ENCODE measurements at places on chromosomes 2 and 18.

DNA sequence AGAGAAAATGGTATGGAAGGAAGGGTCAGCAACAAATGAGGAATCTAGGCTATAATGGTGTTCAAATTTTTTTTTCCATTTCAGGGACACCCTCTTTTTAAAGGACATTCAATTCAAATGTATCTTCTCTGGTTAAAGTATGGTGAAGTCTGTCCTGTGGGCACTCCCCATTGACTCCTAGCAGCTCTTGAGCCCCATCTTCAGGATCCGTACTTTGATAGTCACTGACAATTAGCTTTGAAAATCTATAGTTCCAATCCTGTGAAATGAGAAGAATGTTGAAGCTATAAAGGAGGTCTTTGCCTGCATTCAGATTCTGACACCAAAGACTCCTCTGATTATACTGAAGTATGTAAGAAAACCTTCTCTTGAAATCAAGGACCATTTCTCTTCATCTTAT is 43.3 kb downstream of the KCNH7 start:
- DNase-seq, result no peak

DNA sequence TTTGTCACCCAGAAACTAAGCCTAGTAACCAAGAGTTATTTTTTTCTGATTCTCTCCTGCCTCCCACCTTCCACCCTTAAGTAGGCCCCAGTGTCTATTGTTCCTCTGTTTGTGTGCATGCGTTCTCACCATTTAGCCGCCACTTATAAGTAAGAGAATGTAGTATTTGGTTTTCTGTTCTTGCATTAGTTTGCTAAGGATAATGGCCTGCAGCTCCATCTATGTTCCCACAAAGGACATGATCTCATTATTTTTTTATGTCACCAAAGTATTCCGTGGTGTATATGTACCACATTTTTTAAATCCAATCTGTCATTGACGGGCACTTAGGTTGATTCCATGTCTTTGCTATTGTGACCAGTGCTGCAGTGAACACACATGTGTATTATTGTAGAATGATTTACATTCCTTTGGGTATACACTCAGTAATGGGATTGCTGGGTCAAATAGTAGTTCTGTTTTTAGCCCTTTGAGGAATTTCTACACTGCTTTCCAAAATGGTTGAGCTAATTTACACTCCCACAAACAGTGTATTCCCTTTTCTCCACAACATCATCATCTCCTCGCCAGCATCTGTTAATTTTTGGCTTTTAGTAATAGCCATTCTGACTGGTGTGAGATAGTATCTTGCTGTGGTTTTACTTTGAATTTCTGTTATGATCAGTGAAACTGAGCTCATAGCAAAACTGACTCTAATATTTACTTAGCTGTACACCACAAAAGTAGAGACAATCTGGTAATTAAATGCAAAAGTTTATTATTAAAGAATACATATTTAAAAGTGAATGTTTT is 660.1 kb upstream of the SLC8A1 start:
- no peak for DNase-seq

- DNase-seq, result no peak
Measured at GRCh38 chr2:240959941-240960308, 38.5 kb upstream of the SNED1 start.

- no peak for DNase-seq
Measured at GRCh38 chr2:231379266-231380215, 16.0 kb upstream of the B3GNT7 start.

- no peak for DNase-seq
Measured at GRCh38 chr2:180577567-180577966, 402.8 kb upstream of the UBE2E3 start.

Measured in stimulated activated naive CD4-positive, alpha-beta T cell treated with Interleukin-2 at 50 U/mL for 16 hours (primary cell).